ENCODE measurements at places on chromosomes 6 and 20.

GRCh38 chr6:28220257-28221133 lies 4.6 kb upstream of the ZSCAN9 start:
- DNase-seq = no peak

DNA sequence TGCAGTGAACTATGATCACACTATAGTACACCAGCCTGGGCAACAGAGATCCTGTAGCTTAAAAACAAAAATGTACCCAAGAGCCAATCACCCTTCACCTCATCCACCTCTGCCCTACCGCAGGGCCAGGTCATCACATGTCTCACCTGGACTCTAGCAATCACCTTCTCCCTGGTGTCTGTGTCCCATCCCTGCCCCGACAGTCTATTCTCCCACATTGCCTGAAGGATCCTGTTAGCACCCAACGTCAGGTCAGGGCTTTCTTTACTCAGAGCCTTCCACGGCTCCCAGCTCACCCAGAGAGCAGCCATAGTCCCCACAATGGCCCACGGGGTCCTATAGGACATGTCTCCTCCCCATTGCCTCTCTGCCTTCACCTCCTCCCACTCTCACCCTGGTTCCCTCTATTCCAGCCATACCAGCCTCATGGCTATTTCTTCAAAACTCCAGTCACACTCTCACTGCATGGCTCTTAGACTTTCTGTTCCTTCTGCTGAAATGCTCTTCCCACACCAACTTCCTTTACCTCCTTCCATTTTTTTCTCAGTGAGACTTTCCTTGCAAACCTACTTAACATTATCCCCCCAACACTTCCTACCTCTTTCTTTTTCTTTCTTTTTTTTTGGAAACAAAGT lies 22.5 kb upstream of the ARFGEF2 start:
- DNase-seq = no peak

DNA sequence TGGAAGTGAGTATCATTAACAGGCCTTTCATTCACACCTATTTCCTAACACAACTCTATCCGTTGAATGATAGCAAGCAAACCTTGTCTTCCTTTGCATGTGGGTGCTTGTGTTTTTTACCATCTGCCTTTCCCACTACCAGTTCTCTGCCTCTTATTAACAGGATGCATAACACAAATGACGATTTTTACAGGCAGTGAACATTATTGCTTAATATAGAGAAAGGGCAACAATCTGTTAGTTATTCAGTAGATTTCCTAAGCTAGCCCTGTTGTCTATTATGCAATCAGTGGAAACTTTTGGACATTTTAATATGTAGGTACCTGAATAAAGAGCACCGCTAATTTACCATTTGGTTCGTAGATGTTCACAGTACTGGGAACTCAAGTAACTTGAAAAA lies 348.8 kb upstream of the PLCB4 start:
- no peak for DNase-seq

GRCh38 chr6:21713481-21713880 lies 119.9 kb downstream of the SOX4 start:
- DNase-seq = no peak

- no peak for DNase-seq
Measured at GRCh38 chr20:63696306-63696627, 185 bp upstream of the TNFRSF6B start.

DNA sequence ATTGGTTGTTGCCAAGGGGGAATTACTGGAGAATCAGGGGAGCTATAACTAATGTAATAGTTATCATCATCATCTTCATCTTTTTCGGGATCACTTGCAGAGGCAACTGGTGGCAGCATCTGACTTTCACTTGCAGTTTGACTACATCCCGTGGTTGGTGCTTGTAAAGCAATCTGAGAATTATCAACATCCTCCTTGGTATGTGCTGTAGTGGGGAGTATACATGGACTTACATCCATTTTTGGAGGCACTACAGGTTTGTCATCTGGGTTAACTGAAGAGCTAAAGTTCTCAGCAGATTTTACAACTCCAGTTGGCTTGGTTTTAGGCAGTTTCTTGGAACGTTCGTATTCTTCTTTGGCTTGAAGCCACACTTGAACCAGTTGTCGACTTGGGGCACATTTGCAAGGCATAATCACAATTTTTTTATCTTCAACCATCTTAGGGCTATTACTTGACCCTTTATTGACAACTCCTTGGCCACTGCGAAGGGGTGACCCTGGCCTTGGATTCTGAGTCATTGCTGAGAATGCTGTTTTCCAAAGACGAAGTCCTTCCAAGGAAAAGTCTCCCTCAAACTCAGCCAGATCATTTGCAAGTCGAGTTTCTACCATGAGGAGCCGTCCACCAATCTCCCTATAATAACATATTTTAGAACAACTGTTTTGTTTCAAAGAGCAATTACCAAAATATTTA lies 115.5 kb downstream of the REV3L start:
- no peak for DNase-seq

GRCh38 chr6:158459726-158460125 lies 100.2 kb upstream of the TMEM181 start:
- no peak for DNase-seq

DNA sequence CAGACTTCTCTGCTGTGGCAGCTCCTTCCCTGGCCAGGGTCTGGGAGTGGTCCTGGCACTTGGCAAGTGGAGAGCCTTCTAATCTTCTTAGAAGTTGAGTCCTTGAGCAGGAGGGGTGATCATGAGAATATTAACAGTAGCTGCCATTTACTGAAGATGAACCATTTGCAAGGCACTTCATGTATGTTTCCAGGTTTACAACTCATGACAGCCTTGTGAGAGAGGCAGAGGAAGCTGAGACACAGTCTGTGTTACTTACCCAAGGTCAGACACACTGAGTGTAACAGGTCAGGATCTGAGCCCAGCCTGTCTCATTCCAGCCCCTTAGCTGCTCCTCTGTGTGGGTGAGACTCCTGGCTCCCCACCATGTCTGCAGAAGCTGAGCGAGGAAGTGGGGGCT lies 45.5 kb upstream of the SRF start:
- DNase-seq = no peak

GRCh38 chr20:46752728-46753127 lies 43.3 kb downstream of the SLC2A10 start:
- peak; percentile 86 for DNase-seq

DNA sequence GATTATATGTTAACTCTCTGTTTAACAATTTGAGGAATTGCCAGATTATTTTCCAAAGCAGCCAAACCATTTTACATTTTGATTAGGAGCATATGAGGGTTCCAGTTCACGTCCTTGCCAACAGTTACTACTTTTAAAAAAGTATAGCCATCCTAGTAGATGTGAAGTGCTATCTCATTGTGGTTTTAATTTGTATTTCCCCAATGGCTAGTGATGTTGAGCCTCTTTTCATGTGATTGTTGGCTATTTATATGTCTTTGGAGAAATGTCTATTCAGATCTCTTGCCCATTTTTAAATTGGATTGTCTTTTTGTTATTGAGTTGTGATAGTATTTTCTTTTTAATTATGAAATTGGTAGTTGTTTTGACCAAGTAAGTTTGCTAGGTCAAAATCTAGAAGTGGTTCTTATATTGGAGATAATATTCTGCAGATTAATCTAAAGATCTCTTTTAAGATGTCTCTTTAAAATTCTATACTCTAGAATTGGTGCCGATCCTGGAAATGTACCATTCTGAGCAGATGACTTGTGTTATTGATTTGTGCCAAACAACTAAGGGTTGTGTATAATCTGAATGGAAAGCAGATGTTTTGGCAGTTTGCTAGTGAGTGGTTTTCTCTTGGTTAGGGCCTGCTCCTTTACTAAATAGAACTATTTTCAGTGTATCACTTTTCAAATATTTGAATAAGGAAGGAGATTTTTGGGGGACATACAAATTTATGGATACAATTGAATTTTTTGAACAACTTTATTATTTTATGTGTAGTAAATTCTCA lies 99.5 kb downstream of the CDKAL1 start:
- no peak for DNase-seq

- no peak for DNase-seq
Measured at GRCh38 chr6:168494726-168495125, 53.7 kb downstream of the SMOC2 start.

- no peak for DNase-seq
Measured at GRCh38 chr6:131410785-131411184, 162.2 kb upstream of the ARG1 start.

GRCh38 chr6:124512431-124512830 lies 449.8 kb upstream of the RNF217 start:
- no peak for DNase-seq

- DNase-seq = no peak
Measured at GRCh38 chr6:82959385-82959941, 106.2 kb downstream of the UBE3D start.

- DNase-seq = peak; percentile 98
Measured at GRCh38 chr6:10759312-10759839, 11.8 kb downstream of the TMEM14B start.

GRCh38 chr6:146103416-146104072 lies 74.7 kb downstream of the GRM1 start:
- DNase-seq = no peak

DNA sequence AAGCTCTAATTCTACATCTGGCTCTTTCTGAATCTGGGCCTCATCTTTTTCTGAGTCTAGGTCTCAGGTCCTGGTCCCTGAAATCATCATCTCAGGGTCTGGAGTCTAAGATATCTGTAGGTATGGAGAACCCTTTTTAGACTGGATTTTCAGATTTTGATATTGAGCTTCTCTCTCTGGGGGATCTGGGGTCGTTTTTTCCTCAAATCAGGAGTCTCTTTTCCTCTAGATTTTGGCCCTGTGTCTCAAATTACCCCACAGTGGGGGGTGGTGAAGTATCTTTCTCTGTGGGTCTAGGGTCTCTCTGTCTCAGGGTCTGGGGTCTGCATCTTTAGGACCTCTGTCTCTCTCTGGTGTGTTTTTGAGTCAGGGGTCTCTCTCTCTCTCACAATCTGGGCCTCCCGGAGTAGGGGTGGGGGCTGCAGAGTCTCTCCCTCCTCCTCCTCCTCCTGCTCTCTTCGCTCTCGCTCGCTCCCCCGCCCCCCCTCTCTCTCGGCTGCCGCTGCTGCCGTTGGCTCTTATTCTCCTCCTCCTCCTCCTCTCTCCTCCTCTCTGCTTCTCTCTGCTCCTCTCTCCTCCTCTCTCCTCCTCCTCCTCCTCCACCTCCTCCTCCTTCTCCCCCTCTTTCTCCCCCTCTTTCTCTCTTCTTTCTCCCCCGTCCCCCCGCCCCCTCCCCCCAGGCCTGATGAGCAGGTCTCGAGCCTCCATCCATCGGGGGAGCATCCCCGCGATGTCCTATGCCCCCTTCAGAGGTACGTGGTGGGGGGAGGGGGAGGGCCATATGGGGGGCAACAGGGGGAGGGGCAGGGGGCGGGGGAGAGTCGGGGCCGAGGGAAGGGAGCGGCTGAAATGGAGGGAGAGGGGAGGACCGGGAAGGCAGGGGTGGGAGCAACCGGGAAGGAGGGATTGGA lies at the start of gene SYNGAP1:
SYNGAP1 (plus strand) TSS at position 486 of the 911 bp plus-strand sequence; CDS start at position 686, 200 bp downstream.
- no peak for DNase-seq

GRCh38 chr6:168582571-168582981 lies 141.6 kb downstream of the SMOC2 start:
- DNase-seq = no peak

GRCh38 chr20:36116807-36117441 lies 37.6 kb upstream of the EPB41L1 start:
- DNase-seq = no peak

- DNase-seq = no peak
Measured at GRCh38 chr20:52153896-52154295, 37.7 kb downstream of the ZFP64 start.

DNA sequence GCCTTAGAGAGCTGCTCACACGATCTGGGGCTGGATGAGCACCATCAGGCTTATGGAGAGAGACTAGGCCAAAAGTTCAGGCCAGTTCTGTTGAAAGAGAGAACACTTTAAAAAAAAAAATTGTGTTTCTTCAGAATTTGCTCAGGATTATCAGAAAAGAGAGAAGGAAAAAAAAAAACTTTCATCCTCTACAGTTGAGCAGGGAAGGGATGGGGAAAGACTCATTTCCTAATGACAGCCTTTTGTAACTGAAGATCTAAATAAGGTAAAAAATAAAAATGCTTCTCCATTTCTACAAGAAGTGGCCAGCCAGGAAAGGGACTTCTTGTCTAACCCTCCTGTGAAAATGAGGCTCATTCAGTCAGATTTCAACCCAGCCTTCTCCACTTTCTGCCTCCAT lies 134.8 kb downstream of the LY86 start:
- DNase-seq = no peak

- no peak for DNase-seq
Measured at GRCh38 chr6:18210707-18211106, 53.6 kb downstream of the DEK start.

- peak; percentile 59 for DNase-seq
Measured at GRCh38 chr6:2748183-2748582, 2.5 kb downstream of the MYLK4 start.

- no peak for DNase-seq
Measured at GRCh38 chr20:42435230-42435629, 754.5 kb downstream of the PTPRT start.

All from trophoblast cell (in vitro differentiated cells and primary cell).